Stimulated activated CD8-positive, alpha-beta memory T cell treated with anti-CD3 and anti-CD28 coated beads, Interleukin-4, amount 100 ng/mL, for 4 hours (primary cell): ENCODE measurements at places on chromosomes 4 and X.

DNA sequence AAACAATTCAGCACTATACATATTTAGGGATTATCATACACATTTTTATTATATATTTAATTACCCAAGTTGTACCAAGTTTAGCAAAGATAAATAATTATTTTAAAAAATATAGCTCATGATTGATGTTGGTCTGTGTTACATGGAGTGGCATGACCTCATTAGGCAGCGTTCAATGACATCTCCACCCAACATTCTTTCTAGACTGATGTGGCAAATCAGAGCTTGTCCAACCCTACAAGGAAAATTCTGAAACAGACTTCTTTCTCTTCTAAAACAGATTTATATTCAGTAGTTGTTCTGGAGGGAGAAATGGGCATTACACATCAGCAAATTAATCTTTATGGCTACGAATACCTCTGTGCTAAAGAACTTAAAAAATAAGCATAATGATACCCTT, 189.7 kb downstream of the PDGFC start:
- no peak for DNase-seq

DNA sequence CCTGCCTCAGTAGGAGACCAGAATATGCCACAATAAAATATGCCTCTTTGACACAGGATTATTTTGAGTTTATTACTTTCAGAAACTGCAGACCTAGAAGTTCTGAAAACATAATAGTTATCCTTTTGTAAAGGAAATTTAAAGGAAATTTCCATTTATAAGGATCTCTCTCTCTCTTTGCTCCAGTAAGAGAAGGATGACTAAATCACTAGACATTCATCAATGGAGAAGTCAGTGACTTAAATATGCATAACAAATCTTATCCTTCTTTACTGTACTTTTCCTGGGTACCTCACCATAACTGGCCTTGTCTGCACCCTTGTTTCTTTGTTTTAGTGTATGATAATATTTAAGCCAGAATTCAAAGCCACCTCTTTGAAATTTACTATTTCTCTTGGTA, 28.3 kb upstream of the OPHN1 start:
- no peak for DNase-seq

DNA sequence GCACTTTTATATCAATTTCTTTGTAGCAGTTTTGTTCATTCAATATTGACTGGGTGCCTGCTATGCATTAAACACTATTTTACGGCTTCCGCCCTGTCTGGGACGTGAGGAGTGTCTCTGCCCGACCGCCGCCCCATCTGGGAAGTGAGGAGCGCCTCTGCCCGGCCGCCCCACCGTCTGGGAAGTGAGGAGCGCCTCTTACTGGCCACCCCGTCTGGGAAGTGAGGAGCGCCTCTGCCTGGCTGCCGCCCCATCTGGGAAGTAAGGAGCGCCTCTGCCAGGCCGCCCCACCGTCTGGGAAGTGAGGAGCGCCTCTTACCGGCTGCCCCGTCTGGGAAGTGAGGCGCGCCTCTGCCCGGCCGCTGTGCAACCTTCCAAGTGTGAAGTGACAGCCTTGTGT, 68.1 kb downstream of the RPS3A start:
- DNase-seq = no peak

GRCh38 chrX:7204619-7205018, 56.7 kb upstream of the PUDP start:
- no peak for DNase-seq

- no peak for DNase-seq
Observed at GRCh38 chr4:38189445-38189844, 229.2 kb downstream of the PTTG2 start.

DNA sequence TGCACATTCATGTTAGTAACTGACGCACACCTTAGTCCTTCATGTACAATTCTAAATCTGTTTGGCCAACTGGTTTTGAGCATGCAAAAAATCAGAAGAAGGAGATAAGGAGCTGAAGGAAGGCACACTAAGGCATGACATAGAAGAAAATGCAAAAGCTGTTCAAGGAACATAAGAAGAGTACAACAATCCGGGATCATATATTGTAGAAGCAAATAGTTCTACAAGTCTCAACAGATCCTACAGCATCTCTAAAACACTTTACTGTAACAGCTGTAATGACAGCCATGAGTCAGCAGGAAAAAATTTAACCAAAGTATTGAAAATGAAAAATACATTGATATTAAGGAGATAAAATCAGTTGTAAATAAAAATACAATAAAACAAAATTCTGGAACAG, 57.7 kb downstream of the KLHL13 start:
- DNase-seq = no peak

GRCh38 chrX:123223409-123223808, 39.3 kb downstream of the GRIA3 start:
- DNase-seq = no peak

DNA sequence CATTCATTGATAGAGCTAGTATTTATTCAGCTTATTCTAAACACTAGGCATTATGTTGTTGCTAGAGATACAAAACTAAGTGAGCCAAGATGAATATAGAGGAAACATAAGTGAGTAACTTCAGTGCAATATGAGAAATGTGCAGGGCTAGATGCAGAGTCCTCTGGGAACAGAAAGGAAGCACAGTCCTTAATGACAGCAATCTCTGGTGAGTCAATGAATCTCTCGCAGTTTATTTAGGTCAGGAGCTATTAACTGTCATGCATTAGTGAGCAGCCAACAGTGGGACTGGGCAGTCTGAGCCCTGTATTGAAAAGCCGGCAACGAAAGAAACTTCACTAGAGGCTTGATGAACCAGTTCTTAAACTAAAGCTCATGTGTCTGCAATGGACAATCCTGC, 598.1 kb upstream of the MAGEB2 start:
- no peak for DNase-seq

DNA sequence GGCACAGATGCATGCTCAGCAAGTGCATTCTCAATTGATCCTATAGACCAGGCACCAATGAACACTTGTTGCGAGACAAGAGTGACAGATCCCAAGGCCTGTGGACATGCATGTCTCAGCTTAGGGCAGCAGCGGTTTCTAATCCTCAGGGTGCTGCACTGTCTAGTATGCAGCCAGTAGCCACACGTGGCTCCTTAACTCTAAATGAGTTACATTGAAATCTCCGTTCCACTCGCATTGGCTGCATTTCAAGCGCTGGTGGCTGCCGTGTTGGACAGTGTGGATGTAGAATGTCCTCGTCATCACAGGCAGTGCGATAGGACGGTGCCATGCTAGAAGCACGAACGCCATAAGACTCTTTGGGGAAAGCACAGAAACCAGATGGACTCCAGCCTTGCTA, 24.0 kb upstream of the AFAP1 start:
- DNase-seq = no peak

- no peak for DNase-seq
Observed at GRCh38 chr4:61501812-61502211, 301.7 kb downstream of the ADGRL3 start.

DNA sequence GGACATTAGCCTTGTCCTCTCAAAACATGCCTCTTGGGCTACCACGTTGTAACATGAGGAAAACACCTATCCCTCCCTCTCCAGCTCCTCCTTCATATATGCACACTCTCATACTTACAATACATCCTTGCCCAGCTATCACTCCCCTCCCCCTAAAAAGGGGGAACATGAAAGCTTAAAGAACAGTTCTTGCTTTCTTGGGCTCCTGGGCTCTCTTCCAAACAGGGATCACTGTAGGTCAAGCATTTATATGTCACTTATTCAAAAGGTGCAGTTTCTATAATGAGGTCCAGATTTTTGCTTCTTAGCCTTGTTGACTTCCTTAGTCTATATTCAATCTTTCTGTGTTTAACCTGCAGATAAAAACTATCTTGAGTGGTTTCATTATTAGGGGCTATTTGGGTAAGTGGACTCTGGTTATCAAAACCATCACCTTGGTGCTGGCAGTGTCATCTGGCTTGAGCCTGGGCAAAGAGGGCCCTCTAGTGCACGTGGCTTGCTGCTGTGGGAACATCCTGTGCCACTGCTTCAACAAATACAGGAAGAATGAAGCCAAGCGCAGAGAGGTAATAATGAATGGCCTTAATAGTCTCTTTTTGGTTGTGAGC, 119.4 kb downstream of the AKAP4 start:
- DNase-seq = no peak

DNA sequence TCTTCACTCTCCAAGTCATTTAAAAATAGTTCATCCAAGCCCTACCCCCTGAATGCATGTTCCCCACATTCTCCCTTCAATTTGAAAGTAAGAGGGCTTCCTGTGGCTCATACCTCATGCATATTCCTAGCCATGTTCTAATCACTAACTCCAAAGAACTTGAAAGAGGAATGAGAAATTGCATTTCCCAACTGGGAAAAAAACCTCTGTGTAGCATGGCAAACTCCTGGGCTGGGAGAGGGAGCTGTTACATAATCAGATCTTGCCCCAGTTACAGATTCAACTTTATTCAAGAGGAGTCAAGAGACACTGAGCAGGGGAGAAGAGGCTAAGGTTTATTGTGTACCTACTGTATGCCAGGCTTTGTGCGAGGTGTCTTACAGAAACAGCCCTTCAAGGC, 90.2 kb downstream of the SLC2A9 start:
- DNase-seq = no peak

DNA sequence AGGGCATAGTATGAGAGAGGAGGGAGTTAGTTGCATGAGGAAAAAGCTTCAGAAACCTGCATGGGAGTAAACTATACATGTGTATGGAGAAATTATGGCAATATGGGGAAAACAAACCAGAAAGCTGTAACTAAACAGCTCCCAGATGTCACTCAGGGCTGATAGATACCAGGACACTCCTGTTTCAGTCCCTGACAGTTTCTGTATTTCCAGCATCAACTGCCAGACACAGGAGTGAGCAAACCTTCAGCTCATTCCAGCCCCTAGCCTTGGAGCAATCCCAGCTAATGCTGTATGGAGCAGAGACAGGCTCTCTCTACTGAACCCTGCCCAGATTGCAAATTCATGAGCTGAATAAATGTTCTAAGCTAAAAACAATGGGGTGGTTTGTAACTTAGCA, 382.9 kb upstream of the MAGEB18 start:
- no peak for DNase-seq

DNA sequence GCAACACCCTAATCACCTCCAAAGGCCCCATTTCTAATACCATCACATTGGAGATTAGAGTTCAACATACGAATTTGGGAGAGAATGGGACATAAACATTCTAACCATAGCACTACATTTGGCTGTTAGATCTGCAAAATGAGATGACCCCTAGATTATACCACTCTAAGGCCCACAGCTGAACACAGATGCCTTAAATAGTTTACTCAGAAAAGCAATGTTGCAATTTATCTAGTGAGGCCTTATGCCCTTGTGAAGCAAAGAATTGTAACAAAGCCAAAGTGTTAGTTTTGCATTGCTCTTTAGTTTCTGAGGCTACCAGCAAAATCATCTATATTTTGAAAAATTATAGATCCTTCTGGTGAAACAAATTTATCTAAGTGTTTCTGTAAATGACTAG, 31.6 kb upstream of the ARHGEF6 start:
- no peak for DNase-seq

DNA sequence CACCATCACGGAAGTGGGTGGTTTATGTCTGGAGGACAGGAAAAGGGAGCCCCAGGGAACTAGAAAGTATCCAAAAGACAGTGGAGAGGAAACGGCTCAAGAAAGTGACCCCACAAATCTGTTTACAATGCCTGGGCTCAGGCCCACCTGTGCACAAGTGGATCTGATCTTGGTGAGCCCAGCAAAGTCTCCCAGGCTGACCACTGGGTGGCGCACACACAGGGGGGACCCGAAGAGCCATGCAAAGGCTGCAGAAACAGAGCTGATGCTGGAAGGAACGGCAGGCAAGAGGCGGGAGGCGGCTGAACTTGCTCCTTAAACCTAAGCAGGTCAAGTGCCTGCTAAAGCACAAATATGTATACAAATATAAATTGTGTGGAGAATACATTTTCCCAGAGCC, 9.6 kb downstream of the HAUS7 start:
- DNase-seq = no peak

DNA sequence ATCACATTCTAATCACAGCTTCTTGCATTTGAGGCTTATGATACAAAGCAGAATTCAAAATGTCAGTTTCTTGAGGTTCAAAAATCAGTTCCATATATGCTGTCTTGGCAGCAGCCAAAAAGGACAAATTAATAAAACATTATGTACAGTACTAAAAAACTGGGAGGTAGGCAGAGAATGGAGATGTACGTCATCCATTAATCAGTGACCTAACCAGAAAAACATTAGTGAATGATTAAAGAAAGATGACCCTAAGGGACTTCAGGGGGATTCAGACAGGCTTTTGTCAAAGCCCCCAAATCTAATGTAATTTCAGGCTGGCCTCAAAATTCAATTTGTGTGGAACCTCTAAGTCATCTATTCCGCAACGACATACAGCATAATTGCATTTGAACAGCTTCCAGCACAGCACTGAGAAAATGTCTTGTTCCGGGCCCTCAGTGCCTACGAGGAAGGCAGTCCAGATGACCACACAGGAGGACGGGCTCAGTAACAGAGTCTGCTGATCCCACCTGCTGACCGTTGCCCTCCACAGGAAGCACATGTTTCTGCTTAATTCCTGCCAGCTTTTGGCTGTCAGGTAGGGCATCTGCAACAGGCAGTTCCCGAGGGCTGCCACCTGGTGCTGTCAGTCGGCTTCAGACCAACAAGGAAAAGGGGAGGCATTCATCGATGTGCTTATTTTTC, 83.8 kb upstream of the HHIP start:
- DNase-seq = no peak

DNA sequence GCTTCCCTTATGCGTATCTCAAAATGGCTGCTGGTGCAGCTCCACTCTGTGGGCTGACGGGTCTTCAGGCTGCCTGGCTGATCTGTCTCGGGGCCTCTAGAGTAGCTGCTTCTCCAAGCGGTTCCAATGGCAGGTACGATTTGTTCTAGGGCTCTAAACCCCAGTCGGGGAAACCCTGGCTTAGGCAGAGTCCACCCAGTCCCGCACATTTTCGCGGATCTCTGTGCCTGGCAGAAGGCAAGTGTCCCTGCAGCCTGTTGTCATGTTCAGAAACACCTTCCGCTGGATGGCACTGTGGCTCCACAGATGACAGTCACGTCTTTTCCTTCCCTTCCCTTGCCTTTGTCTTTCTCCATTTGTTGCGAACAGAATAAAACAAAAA, 54.4 kb downstream of the NBDY start:
- no peak for DNase-seq

DNA sequence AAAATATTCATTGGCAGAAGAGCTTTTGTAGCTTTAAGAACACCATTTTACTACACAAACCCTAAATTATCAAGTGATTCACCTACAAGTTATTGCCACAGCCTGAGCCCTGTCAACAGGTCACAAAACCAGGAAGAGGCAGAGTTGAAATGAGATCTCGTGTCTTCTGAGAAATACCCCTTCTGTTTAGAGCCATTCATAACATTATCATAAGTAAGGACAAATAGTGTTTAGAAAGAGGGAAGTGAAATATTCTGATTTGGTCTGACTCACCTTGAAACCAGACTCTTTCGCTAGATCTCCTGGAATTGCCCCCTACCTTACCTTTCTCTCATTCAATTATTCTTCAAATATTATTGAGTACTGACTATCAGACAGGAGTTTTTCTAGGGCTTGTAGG, 5.9 kb downstream of the ETDB start:
- DNase-seq = no peak
